Anterior cingulate cortex (tissue), 58 donors: ENCODE measurements at places on chromosomes 7 and 10.

- no peak for DNase-seq
Measured at GRCh38 chr7:91636129-91636724, 244.3 kb downstream of the MTERF1 start.

GRCh38 chr7:70060298-70061068, 462.2 kb downstream of the AUTS2 start:
- DNase-seq, result no peak

DNA sequence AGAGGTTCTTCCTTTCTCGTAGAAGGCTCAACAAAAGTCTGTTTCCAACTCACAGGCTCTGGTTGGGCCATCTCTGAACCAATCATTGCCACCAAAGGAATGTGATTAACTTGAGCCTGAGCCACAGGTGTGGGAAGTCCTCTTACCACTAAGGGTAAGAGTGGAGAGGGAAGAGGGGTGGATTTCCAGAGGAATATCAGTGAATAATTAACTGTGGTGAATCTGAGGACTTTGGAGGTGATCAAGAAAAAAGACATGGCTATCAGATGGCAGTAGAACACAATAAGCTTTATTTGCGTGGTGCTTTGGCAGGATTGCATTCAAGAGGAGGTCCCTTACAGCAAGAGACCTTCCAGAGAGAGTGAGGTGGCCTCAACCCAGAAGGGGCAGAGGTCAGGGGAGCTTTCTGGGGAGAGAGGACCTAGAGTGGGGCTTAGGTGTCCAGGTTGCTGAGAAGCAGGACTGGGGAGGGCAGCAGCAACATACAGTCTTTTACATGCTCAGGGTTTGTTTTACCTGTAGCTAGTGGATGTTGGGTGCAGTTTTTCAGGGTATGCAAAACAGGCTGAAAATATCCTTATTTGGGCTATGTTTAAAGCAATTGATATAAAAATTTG, 61.4 kb downstream of the BBS9 start:
- no peak for DNase-seq

DNA sequence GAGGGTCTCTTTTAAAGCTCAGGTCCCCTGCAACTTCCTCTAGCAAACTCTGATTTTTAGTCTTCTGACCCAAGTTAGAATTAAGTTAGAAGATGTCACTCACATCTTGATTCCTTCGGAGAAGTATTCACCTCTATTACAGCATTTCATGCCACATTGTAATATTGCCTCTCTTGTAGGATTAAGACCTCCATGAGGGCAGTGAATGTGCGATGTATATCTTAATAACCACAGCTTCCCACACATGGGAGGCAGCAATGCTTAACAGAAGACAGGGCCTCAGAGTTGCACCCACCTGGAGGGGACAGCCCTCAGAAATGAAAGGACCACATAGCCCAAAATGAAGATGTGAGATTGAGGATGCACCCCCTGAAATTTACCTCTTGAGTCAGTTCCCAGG, 270.3 kb downstream of the HTR7 start:
- DNase-seq, result no peak

- DNase-seq, result no peak
Measured at GRCh38 chr10:75304741-75305390, 69.1 kb upstream of the COMTD1 start.

- no peak for DNase-seq
Measured at GRCh38 chr7:30829471-30829870, 58.3 kb downstream of the MINDY4 start.

- no peak for DNase-seq
Measured at GRCh38 chr10:124207391-124207790, 114.0 kb upstream of the CHST15 start.

GRCh38 chr7:110539216-110539615, 551.7 kb upstream of the LRRN3 start:
- no peak for DNase-seq

DNA sequence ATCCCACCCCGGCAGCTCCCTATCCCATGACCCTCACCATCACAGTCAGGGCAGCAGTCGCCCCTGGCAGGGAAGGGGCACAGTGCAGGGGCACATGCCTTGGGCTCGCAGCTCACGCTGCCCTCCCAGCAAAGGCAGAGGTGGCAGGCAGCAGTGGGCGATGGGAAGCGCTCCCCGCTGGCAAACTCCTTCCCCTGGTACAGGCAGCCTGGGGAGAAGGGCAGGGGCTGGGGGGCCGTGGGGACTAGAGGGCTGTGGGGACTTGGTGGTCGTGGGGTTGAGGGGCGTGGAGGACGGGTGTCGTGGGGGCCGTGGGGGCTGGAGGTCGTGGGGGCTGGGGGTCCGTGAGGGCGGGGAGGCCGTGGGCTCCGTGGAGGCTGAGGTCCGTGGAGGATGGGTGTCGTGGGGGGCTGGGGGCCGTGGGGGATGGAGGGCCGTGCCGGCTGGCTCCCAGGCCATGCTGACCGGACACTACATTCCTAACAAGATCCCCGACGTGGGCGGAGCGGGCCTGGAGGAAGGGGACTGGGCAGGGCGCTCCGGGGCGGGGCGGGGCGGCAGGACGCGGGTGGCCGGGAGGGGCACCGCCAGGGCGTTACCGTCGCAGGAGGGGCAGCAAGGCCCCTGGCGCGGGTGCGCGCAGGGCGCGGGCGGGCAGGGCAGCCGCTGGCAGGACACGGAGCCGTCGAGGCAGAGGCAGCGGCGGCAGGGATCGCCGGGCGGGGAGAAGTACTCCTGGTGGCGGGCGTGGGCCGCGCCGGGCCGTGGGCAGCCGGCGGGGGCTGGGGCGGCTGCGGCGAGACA, 20.0 kb downstream of the KCP start:
- no peak for DNase-seq

DNA sequence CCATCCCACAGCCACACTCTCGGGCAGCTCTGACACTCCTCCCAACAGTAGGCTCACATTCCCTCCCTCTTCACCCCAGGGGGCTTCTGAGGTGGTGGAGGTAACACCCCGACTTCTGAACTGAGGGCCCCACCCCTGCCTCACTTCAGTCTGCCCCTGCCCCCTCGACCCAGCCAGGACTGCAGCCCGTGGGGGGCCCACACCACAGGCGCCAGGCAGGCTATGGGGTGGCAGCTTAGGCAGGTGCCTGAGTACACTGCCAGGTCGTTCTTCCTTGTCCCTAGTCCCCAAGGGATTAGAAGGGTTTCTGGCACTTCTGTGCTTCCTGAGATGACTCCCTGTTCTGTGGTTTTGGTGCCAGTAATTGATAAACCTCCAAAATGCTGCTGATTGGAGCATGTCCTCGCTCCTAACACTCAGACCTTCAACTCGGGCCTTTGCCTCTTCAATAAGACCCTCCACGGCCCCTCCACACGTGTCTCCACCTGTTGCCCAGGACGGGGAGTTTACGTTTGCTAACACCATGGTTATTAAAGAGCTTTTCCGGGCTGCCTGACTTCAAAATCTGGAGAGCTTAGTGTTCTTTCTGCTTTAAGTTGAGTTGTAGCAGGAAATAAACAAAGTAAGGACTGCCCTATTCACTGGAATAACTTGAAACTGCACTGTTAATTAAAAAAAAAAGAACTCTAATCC, 23.8 kb upstream of the LARP4B start:
- no peak for DNase-seq

GRCh38 chr7:134059921-134060320, 67.2 kb upstream of the LRGUK start:
- DNase-seq, result no peak

DNA sequence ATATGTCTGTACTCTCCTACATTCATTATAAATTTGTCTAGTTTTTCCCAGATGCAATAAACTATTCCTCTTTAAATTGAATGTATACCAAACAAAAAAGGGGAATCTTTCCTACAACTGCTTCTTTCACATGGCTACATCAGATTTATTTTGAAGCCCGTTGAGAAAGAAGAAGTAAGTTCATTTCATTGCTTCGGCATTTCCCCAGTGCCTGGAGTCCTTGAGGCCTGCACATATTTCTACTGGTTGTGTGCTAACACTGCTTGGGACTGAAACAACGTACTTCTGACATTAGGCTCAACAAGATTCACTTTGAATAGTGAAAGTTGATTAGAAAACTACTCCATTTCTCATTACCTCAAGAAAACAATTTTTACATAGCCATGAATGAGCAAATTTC, 201.7 kb downstream of the PHF14 start:
- no peak for DNase-seq

DNA sequence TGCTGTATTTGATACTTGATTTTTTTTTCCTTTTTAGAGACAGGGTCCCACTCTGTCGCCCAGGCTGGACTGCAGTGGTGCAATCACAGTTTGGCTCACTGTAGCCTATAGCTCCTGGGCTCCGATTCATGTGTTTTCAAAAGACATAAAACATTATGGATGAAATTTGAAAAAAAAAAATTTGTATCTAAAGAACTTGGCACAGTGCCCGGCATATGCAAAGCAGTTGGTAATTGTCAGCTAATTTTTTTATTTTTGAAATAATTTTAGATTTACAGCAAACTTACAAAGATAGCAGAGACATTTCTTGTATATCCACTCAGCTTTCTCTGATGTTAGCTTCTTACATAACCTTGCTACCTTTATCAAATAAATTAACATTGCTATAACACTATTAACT, 20.3 kb upstream of the SAMD8 start:
- DNase-seq, result no peak

GRCh38 chr10:121418126-121418777, 180.0 kb downstream of the FGFR2 start:
- no peak for DNase-seq

DNA sequence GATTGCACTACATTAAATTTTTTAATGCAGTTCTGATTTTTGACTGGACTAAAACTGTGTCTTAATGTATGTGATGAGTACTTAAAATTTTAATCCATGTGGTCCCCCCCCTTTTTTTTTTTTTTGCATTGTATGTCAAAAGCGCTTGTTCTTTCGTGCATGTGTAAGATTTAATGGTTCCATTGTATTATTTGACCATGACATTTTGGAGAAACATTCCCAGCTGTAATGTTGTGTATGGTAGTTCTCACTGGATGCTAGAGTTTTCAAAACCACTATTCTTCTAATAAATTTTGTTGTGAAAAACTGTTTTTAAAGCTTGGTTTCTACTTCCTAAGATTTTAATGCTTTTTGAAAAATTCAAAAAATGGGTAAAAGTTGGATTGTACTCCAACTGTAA, 132.0 kb downstream of the LCOR start:
- no peak for DNase-seq

DNA sequence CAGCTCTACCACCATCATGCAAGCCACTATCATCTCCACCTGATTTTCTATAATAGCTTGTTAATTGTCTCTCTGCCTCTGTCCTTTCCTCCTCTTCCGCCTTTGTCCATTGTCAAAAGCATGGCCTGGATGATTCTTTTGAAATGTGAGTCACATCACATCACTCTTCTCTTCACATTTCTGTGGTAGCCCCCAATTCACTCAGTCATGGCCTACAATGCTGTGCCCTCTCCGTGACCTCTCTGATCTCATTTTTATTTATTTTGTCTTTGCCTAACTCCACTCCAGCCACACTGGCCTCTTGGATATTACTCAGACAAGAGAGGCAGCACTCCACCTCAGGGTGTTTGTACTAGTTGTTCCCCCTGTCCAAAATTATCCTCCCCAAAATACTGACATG, 4.9 kb upstream of the ABCB4 start:
- no peak for DNase-seq
